Cerebellar cortex (tissue), 1 donor: ENCODE measurements at places on chromosomes 16 and 17.

DNA sequence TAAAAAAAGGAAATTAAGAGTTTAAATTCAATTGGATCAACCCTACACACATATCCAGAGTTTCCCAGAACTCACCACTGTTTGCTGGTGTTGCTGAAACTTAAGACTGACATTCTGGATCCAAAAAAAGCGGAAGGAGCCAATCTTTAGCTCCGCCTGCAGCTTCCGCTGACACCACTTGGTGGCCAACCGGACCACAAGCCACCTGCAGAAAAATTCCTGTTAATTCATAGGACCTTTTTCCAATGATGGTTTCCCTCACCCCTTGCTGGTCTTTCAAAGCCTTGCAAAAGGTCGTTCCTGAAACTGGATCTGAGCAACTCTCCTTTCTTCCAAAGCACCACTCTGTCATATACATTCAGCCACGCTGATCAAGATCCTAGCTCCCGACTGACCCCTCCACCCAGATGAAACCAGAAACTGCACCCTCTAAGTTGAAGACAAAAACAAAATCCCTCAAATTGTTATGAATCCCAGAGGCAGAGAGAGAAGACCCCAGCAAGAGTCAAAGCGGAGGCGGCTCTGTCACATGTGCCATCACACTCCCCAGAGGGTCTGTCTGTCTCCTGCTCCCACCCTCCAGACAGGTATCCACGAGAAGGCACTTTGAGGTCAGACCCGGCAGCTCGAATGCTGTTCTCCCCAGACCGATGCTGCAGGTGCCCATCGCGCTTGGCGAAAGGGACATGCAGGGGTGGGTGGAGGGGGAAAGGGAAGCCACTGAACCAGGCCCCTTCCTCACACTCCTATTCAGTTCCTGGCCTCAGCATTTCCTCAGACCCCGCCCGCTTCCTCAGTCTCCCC, 773 bp downstream of the BLTP2 start:
- DNase-seq: peak; percentile 60

GRCh38 chr16:50863644-50864144, 121.8 kb downstream of the CYLD start:
- DNase-seq: no peak

GRCh38 chr16:66670691-66671388, 25.7 kb downstream of the CMTM4 start:
- DNase-seq: no peak

DNA sequence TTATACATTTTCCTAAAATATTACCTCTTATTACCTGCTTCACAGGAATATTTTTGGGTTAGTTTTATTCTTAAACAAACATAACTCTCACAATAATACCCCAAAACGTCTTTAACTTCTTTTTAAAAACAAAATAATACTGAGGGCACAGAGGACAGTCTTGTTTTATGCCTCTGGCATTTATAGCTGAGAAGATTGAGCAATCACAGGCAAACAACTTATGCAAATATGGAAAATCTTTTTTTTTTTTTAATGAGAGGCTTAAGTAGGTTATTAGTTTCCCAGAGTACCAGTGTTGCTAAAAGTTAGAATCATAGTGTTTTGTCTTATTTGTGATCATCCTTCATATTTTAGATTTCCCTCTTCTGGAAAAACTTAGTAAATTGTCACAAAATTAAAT, 195.0 kb downstream of the FTO start:
- DNase-seq: no peak

DNA sequence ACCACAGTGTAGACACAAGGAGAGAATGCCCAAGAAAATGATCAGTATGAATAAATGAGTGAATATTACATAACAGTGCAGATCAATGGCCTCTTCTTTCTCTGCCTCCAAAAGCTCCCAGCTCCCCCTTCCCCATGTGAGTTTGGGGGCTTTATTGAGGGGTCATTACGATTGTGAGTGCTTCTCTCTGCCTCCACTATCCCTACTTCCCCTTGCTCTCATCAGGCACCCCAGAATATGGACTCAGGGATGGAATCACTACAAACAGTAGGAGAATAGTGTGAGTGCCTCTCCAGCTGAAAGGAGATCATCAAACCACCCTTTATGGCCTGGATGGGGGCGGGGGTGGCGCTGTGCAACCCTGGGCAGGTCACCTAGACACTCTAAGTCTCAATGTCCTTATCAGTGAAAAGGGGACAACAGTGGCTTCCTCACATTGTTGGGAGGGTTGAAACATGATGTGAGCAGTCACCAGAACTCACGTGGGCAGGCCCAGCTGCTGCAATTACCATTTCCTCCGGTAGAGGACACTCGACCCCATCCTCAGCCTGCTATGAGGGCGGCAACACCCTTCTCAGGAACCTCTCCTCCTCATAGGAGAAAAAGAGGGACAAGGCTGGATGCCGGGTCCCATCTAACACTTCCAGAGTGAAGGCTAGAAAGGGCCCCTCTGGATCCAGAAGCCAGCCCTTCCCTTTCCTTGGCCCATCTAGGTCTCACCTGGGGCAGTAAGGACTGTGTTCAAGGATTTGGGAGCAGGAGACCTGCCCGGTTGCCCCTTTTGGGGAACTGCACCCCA, 2.1 kb upstream of the EPOP start:
- DNase-seq: peak; percentile 93

DNA sequence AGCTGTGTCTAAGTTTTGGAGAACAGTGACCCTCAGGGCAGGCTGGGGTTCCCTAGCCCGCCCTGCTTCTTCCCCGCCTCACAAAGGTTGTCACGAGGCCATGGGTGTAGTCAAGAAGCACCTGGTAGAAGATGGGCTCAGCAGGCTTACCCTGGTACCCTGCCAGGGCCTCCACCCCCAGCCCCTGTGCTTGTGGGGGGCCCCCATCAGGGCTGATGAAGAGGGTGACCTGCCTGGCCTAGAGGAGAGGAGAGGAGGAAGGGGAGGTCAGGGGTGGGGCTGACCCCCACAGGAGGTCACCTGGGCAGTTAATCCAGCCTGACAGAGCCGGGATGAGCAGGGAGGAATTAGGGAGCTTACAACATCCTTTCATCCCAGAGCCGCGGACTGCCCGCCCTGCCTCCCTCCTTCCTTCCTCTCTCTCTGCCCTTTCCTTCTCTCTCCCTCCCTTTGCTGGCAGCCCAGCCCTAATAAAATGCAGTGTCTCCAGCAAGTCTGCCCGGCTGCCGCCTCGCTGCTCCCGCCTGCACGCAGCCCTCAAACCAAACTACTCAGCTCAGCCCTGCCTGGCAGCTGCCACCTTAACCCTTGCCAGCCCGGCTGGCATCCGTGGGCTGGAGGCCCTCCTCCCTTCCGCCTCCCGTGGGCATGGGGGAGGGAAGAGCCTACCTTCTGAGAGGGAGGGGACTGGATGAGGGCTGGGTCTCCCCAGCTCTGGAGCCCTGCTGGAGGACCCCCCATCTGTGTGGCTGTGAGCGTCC, 7.2 kb downstream of the DLX3 start:
- peak; percentile 65 for DNase-seq

- DNase-seq: no peak
These were observed 31.3 kb upstream of the ARL6IP1 start for GRCh38 chr16:18832613-18833012.

- DNase-seq: peak; percentile 71
These were observed 195.0 kb upstream of the CPHXL start for GRCh38 chr16:75921281-75921680.

- DNase-seq: peak; percentile 72
These were observed 545 bp downstream of the ARHGAP17 start for GRCh38 chr16:25014500-25015147.

GRCh38 chr16:51651061-51651466, 500.0 kb upstream of the SALL1 start:
- DNase-seq: no peak

DNA sequence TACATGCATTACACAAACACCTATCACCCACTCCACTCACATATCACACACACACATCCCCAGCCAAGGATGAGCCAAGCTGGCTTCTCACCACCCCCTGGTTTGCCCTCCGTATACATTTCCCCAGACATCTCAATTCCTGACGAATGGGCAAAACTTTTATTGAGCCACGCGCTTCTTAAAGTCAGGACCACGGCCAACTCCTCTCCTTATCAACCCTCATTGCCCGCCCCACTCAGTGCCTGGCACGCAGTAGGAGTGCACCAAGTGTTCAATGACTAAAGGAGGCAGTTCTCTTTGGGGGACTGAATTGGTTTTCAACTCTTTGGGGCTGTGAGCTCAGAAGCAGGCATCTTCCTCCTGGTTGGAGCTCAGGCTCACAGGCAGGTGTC, 22.5 kb upstream of the C16orf78 start:
- no peak for DNase-seq

GRCh38 chr17:37220607-37220953, 155.2 kb upstream of the C17orf78 start:
- DNase-seq: peak; percentile 35

DNA sequence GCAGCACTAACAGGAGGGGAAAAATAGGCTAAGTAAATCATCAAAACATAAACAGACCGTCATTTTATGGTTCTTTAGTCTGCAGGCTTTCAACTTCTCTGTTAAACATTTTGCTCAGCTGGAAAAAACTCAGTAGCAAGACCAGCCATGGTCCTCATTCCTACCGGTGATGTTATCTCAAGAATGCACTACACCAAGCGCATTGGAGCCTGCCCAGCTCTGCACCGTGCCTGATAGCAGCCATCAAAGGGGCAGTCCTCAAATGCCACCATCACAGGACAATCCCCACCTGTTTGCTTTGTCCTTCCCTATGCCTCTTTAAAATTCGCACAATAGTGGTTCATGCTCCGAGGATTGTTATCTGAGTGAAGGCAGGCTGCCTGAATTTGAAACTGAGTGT, 181.5 kb upstream of the MON1B start:
- no peak for DNase-seq

DNA sequence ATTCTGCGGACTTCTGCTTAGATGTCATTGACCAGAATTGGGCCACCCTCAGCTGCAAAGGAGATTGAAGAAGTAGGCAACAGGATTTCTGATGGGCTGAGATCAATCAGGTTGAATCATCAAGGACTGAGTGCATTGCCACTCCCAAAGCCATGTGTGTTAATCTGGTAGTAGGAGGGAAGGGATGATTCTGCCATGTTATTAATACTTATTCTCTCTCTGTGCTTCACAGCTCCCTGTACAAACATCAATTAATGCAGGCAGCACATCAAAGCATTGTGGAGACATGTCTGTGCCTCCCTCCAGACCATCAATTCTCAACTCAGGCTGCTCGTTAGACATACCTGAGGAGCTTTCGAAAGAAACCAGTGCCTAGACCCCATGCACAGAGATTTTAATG, 11.6 kb downstream of the LRRC3C start:
- DNase-seq: no peak

- peak; percentile 75 for DNase-seq
These were observed 26.3 kb downstream of the VPS53 start for GRCh38 chr17:688100-688989.

GRCh38 chr17:49076573-49077384, 55.8 kb upstream of the B4GALNT2 start:
- DNase-seq: no peak

DNA sequence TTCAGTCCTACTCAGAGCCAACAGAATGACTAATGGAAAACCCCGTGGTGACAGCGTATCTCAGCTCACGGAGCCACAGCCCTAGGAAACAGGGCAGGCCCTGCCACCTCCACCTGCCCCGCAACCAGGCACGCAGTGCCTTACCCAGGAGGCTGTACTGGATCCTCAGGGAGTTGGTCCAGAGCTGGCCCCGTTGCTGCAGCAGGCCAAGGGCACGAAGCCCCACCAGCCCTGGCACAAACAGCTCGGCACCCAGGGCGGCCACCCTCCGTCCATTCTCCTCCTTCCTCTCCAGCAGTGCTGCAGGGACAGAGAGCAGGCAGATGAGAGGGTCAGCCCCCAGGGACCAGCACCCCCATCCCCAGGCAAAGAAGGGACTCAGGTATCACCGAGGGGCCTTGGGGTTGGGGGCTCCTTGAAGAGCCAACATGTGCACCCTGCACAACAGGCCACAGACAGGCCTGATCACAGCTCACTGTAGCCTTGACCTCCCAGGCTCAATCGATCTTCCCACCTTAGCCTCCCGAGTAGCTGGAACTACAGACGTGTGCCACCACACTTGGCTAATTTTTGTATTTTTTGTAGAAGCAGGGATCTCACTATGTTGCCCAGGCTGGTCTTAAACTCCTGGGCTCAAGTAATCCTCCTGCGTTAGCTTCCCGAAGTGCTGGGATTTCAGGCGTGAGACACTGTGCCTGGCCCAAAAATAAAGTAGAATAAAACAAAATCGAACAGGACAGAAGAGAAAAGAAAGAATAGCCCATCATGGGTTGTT, 115.7 kb downstream of the RMI2 start:
- no peak for DNase-seq

DNA sequence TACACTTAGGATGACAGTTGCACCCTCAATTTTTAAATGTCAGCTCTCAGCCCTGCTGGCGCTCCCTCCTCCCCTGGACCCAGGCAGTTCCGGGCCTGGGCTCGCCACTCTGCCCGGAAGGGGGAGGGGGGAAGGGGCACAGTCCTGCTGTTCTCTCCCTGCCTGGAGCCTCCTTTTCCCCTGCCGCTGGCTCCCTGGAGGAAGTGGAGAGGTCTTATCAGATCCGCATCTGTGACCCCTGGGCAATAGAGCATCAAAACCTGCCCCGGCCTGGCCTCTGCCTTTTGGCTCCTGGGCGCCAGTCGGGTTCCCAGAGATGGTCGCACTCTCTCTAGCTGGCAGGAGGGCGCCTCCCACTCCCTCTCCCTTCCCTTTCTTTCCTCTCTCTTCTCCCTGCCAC, 149.3 kb downstream of the IRF8 start:
- DNase-seq: no peak

GRCh38 chr17:65548269-65548969, 13.0 kb downstream of the AXIN2 start:
- DNase-seq: no peak

GRCh38 chr16:69924041-69924775, 26.9 kb upstream of the CLEC18A start:
- no peak for DNase-seq

- no peak for DNase-seq
These were observed 97.8 kb downstream of the MYH11 start for GRCh38 chr16:15759070-15759469.

DNA sequence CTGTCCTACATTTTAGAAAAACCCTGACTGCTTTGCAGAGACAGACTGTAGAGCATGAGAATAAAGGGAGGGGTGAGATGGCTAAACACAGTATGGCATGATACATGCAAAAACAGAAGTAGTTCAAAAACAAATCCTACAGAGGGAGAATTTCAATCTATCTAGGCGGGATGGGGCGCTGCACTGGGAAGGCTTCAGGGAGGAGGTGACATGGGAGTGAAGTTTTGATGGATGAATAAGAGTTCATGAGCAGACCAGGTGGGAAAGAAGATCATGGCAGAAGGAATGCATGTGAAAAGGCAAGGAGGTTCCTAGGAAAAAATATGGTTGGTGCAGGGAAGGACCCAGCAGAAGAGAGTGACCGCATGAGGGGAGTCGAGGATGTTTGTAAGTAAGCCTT, 19.2 kb downstream of the HS3ST3B1 start:
- no peak for DNase-seq

GRCh38 chr17:57636274-57636673, 108.8 kb downstream of the CCDC182 start:
- no peak for DNase-seq
